KBM-7 (cell line): ENCODE measurements at places on chromosomes 11 and 22.
A peak's percentile ranks its signal among the peaks of the same experiment; 100 is the strongest.

DNA sequence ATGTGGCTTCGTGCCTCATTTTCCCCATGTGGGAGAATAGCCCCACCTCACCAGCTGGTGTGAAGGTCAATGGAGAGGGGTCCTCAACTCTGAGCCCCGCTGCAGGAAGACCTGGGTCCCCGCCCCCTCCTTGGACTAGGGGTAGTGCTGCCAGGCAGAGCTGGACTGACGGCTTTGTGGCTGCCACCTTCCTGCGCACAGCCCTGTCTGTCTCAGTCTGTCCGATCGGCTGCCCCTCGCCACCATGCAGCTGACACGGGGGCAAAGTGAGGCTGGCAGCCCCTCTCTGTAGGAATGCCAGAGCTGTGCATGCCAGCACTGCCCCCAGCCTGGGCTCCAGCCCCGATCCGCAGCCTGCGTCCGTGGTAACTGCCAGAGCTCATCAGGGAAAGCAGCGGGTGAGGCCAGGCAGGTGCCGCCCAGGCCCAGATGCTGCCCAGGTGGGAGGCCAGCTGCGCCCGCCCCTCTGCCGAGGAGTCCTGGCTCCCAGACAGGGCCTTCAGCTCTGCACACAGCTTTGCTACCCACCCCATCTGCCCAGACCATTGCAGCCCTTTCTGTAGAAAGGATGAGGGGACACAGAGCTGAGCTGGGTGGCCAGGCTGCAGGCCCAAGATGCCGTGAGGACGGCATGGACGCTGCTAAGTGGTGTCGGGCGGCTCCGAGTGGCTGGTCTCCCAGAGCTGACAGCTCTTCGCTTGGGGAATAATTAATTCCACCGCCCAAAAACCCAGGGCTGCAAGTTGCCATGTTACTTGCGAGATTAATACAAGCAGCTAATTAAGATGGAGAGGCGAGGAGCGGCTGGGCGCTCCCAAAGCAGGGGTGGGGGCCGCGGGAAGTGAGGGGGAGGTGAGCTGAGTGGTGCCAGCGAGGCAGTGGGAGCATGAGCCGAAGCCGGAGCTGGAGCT, 19.5 kb upstream of the FLRT1 start:
- no peak for DNase-seq

GRCh38 chr11:84316866-84317555, 1030.8 kb upstream of the CCDC90B start:
- no peak for DNase-seq

- DNase-seq: peak; percentile 82
Observed at GRCh38 chr11:73931039-73931645, 19.7 kb upstream of the DNAJB13 start.

GRCh38 chr11:45336136-45336535, 50.0 kb upstream of the SYT13 start:
- no peak for DNase-seq

GRCh38 chr22:43404673-43405385, 7.0 kb upstream of the MPPED1 start:
- DNase-seq: no peak

- DNase-seq: no peak
Observed at GRCh38 chr22:38948181-38948940, 9.0 kb upstream of the APOBEC3A start.

- no peak for DNase-seq
Observed at GRCh38 chr11:74754507-74755252, 6.0 kb downstream of the RNF169 start.

DNA sequence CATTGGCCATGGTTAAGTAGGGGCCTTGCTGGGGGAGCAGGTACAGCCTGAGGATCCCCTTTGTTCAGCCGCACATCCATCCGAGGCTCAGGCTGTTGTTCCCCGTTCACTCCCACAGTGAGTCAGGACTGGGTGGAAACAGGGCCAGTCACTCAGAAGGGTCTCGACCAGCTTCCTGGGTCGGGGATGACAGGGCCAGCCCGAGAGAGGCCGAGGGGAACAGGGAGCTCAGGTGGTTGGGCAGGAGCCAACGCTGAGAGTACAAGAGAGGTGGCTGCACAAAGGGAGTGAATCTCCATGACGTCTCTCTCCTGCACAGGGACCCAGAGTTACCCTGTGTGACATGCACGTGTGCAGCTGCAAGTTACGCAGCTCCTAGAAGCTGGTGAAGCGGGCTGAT, 97.2 kb upstream of the SHANK2 start:
- no peak for DNase-seq

GRCh38 chr11:100928426-100928825, 201.2 kb downstream of the PGR start:
- DNase-seq: no peak

DNA sequence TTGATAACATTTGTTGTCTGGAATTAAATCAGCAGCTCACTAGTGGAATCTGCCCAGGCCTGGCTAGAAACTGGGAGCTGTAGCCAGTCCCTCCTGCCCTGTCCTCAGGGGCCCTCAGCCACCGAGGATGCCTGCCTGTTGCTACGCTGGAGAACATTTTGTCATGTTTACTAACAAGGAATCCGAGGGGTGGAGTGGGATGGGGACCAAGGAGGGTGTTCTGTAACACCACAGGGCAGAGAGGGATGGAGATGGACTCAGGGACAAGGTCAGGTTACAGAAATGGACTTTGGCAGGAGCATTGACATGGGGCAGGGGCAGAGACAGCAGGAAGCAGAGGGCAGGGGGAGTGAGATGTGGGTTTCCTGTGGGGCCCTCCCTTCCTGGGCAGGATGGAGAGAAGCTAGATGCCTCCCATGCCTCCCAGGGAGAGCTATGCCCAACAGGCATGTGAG, 45.8 kb upstream of the AMPD3 start:
- DNase-seq: peak; percentile 51

GRCh38 chr11:79388201-79388600, 52.6 kb downstream of the TENM4 start:
- DNase-seq: no peak

- no peak for DNase-seq
Observed at GRCh38 chr11:45024846-45025588, 74.3 kb upstream of the TP53I11 start.

GRCh38 chr11:61009392-61010275, 38.2 kb downstream of the CD6 start:
- DNase-seq: no peak

DNA sequence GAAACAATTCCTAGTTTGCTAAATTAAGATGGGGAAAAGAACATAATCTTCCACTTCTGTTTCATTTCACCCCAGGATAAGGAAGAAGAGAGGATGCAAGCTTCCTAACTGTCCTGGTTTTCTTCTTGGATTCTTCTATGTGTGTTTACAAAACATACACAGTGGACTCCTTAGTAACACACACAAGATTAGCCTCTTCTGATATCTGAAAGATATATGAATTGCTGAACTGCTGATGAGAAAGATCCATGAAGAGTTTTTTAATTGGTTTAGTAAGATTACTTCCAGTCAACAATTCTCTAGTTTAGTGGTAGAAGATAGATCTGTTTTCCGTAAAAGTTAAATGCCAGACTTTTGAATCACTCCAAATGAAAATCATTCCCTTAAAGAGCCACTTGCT, 86.8 kb downstream of the WT1 start:
- DNase-seq: no peak

DNA sequence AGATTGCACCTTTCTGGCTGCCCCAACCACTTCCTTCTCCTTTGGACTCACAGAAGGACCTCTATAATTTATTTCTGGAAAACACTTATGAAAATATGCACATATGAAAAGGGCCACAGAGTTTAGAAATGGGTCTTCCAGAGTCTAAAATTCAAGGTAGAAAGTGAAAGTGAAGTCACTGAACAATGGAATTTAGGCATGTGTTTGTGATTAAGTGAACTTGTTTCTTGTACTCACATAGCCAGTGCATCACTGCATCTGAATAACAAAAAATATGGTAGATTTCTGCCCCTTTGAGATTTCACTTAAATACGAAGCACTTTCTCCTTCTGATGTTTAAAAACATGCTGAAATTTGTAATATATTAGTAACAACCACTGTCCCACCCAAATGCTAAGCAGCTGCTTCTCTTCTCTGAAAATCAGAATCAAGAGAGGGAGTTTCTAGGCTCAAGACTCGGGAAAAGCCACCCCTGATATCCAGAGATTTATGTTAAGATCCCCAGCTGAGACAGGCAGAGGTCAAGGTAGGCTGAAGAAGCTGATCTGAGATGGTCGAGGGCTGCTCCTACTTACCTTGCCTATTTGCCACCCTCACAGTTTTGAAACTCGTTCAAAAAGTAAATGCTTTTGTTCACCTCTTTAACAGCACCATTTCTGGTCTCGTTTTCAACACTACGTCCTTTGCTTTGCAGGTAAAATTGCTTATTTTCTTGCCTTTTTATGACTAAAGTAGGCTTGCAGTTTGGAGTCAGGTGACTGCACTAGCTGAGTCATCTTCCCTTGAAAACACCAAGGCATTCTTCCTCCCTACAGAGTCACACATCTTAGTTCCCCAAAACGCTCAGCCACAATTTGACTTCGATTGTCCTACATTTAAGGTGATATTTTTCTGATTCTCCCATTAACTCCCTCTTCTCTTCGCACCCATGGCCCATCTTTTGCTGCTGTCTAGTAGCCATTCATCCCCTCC, at the start of gene XKR3:
XKR3 (minus strand) TSS at position 696 of the 972 bp plus-strand sequence. CDS start 17,338 bp downstream, outside the sequence.
- DNase-seq: peak; percentile 70

DNA sequence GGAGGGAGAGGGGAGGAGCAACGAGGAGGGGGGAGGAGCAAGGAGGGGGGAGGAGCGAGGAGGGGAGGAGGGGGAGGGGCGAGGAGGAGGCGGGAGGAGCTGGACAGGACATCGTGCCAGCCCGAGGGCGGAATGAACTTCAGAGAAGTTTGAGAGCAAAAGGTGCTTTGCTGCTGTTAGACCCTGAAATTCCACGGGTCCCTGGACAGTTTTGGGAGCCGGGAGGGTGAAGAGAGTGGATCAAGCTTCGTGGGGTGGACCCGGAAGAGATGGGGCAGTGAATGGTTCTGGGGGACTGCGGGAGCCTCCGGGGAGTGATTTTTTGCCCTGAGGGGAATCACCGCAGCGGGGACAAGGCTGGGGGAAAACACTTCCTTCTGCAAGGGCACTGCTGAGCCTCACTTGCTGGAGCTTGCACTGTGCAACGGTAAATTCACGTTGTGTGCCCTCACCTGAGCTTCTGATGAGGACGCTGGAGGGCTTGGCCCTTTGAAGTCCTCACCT, 10.7 kb upstream of the NLRP6 start:
- peak; percentile 69 for DNase-seq

DNA sequence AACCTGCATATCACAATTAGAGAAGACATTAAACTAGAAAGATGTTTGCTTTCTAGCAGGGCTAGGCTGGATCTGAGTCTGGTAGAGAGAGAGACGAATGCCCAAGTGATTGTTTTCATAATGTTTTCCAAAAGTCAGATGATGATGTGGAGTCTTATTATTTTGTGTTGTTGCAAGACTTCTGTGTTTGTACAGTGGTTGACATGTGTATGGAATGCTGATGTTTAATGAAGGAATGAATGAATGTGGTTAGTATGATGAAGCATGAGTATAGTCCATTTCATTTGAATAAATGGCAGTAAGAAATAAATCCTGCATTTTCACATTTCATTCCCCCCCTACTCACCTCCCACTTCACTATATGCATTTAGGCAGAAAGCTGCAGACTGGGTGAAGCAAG, 69.6 kb downstream of the PPP2R1B start:
- DNase-seq: no peak

DNA sequence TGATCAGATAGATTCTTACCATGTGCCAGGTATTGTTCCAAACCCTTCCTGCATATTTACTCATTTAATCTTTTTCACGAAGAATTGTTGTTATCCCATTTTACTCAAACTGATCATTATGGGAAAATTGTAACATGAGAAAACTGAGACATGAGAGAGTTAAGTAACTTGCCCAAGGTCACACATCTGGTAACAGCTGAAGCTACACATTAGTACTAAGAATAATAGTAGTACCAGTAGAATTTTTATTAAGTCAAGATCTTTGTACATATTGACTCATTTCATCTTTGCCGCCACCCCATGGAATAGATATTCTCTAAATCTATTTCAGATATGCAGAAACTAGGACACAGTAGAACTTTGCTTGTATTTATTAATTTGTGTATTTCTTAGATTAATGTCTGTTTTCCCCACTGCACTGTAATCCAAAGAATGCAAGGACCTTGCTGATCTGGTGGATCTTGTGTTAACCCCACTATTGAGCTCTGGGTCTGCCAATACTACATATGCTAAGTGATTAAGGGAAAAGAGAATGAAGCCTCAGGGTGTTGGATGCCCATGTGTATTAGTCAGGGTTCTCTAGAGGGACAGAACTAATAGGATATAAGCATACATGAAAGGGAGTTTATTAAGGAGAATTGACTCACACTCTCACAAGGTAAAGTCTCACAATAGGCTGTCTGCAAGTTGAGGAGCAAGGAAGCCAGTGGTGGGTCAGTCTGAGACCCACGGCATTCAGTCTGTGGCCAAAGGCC, 72.8 kb downstream of the PARVA start:
- DNase-seq: no peak

- DNase-seq: no peak
Observed at GRCh38 chr11:72758304-72758689, 6.1 kb upstream of the ARAP1 start.

DNA sequence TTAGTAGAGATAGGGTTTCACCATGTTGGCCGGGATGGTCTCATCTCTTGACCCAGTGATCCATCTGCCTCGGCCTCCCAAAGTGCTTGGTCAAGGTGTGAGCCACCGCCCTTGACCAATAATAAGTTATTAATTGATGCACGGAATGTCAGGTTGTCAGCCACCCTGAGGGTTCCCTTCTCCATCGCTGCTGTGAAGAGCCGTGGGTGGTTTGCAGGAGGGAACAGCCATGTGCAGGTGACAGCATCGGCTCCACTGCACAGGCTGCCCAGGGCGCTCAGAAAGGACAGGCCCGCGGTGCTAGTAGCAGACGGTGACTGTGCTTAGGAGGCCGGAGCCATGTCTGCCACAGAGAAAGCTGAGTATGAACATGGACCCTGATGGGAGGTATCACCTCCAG, 814.0 kb downstream of the BRD1 start:
- no peak for DNase-seq

DNA sequence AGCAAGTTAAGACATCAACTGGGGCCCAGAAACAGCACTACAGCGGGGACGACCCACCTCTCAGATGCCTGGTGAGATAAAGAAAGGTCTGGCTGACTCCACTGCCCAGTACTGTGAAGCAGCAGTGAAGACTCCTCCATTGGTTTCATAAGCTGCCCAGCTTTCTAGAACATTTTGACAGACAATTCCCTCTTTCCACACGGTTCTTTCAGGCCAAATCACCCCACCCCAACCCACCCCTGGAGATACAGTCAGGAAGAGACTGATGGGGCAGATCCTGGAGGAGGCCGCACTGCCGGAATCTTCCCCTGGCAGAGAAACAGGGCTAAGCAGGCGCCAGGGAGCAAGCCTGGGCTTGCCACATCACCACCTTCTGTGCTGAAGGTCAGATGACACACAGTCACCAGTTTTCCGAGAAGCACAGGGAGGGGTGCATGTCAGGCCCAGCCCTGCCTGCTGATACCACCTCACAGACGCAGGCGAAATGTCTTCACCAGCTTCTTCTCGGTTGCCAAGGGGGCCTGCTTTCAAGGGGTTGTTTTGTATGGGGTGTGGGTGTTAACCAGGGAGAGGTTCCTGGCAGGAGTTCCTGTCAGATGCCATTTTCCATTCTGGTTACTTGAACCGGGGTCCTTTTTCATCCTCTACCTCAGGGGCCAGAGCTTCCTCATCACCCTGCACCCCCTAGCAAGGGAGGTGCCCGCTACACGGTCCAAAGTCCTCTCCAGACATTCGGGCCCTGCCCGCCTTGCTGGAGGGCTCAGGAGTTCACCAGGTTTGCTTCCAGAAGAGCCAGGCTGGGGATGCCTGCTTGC, 1.4 kb upstream of the NEAT1 start:
- peak; percentile 96 for DNase-seq
